Activated CD8-positive, alpha-beta memory T cell treated with anti-CD3 and anti-CD28 coated beads, Interleukin-2, amount 50 U/mL, for 48 hours (primary cell): ENCODE measurements at places on chromosomes 4 and X.

DNA sequence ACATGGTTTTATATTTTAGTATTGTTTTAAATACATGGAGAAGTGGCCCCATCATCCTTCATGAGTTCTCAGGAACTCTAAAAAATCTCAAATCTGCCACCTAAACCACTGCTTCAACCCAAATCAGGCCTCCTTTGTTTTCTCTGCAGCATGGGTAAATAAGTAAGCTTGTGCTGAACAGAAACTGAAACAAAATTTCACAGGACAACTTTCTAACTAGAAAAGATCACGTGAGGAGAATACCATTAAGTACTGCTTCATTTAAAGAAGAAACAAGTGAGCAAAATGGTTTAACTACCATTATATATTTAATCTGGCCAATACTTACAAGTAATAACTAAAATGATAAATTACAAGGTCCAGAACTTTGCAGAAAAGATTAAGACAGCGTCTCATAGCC, 2.5 kb downstream of the ARAP2 start:
- no peak for DNase-seq

DNA sequence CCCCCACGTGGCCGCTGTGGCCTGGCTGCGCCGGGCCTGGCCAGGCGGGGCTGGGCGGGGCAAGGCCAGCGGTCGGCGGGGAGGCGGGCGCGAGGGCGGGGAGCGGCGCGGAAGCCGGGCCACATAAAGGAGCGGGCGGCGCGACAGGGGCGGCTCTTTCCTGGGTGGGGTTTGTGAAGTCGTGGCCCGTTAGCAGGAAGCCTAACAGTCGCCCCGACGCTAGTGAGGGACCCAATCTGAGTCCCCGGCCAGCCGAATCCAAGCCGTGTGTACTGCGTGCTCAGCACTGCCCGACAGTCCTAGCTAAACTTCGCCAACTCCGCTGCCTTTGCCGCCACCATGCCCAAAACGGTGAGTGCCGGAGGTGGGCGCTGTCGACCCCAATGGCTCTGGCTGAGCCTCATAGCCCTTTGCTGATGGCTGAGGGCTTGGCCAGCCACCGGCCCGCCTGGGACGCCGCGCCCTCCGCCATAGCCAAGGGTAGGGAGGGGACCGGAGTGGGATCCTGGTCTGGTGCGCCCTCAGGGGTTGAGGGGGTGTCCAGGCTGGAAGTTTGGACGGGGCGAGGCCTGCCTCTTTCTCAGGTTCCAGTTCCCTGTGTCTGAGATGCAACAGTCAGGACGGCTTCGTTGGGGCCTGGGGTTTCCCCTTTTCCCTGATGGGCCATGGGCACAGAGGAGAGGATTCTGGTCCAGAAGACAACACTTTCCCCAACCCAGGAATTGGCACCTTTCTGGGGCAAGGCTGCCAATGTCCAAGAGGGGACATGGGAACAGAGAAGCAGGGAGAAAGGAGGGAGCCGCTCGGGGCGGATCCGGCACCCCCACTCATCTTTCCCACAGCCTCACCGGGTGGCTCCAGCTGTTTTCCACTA, at the start of gene MSN:
Gene MSN (plus strand): TSS at position 152 of the 874 bp plus-strand sequence. CDS start 188 bp downstream, at position 340.
- DNase-seq: peak; percentile 85

GRCh38 chr4:121050300-121050699, 22.0 kb downstream of the NDNF start:
- DNase-seq: no peak

DNA sequence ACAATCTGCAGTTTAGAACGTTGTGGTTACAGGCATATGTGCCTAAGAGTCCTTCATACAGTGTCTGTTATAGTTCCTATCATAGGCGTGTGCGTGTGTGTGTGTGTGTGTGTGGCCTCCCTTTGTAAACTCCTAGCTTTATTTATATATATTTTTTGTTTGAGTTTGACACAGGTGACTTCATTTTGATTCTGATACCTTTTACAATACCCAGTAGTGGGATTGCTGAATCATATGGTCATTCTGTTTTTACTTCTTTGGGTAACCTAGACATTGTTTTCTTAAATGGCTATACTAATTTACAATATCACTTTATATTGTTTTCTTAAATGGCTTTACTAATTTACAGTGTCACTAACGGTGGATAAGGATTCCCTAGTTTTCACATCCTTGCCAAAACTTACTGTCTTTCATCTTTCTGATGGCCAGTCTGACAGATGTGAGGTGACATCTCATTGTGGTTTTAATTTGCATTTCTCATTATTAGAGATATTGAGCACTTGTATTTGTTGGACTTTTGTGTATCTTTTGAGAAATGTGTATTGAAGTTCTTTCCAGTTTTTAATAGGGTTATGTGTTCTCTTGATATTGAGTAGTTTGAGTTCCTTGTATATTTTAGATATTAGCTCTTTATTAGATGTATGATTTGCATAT, 211.1 kb upstream of the NUDT6 start:
- DNase-seq: no peak

DNA sequence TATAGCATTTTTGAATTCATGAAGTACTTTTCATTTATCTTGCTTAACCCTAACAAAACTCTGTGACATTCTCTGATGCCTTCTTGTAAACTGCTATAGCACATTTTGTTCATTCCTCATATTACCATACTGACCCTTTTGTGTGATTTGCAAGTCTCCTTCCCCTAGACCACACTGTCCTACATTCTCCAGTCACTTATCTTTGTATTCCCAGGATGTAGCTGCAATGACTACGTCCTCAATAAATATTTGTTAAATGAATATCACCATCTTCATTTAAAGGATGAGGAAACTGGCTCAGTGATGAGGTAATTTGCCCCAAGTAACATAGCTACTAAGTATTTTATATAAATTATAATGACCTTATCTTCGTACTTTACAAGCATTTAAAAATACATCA, 11.9 kb downstream of the HUWE1 start:
- DNase-seq: no peak

DNA sequence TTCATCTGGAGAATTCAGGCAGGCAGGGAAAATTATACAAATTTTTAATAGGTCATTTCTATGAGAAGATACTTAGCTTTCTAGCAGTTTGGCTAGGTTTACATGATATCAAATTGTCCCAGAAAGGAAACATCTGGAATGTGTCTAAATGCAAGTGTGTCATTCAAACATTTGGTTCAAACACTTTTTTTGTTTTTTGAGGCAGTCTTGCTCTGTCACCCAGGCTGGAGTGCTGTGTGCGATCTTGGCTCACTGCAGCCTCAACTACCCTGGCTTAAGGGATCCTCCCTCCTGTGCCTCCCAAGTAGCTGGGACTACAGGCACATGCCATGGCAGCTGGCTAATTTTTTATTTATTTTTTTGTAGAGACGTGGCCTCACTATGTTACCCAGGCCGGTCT, 31.6 kb downstream of the SPARCL1 start:
- no peak for DNase-seq

GRCh38 chr4:180101348-180102083, 2141.7 kb upstream of the TENM3 start:
- DNase-seq: no peak

GRCh38 chrX:63128509-63128908, 222.6 kb downstream of the SPIN4 start:
- peak; percentile 43 for DNase-seq

DNA sequence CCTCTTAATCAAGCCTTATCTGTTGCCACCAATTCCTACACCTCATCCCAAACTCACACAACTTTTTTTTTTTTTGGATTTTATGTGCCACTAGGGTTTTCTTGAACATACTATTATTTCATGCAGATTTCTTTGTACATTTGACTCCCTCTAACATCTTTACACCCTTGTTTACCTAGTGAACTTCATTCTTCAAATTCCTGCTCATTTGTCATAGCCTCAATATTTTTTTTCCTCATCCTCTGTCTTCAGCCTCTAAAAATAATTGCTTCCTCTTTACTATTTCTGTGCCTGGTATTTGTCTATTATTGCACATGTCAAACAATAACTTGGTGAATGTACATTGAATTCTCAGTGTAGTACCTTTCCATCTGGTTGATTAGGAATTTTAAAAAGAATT, 22.0 kb downstream of the NBDY start:
- no peak for DNase-seq

GRCh38 chr4:53128706-53129357, 237.0 kb downstream of the SCFD2 start:
- no peak for DNase-seq

- no peak for DNase-seq
Measured at GRCh38 chr4:183888564-183888963, 16.5 kb upstream of the STOX2 start.

- DNase-seq: no peak
Measured at GRCh38 chr4:135732448-135732847, 1530.9 kb upstream of the PABPC4L start.

DNA sequence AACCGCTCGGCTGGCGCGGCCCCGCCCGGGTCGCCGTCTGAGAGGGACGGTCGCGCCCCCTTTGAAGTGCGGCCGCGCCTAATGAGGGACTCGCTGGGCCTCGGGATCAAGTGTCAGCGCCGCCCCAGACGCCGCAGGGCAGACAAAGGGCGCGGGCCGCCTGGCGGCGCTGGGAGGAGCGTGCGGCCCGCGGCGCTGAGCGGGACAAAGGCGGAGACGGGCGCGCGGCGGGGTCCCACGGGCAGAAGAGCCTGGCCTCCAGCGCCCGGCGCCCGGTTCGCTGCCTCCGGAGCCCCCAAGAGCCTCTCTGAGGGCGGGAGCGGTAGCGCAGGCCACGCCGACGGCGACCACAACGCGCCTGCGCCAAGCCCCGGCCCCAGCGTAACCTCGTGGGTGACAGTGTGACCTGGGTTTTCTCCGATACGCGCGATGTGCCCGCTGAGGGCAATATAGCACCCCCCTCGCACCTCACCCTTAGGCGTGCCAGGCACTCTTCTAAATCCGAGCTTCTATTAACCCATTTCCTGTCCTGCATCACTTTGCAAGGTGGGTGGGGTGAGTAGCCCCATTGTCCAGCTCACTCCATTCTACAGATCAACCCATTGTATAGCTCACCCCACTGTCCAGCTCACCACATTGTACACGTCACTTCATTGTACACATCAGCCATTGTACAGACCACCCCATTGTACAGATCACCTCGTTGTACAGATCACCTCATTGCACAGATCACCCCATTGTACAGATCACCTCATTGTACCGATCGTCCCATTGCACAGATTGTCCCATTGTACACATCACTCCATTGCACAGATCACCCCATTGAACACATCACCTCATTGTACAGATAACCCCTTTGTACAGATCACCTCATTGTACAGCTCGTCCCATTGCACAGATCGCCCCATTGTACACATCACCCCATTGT, 33.7 kb upstream of the STX18 start:
- peak; percentile 81 for DNase-seq

GRCh38 chr4:83113429-83113786, 1.1 kb downstream of the PLAC8 start:
- no peak for DNase-seq

GRCh38 chr4:69360271-69360670, 80.0 kb downstream of the UGT2B28 start:
- no peak for DNase-seq

DNA sequence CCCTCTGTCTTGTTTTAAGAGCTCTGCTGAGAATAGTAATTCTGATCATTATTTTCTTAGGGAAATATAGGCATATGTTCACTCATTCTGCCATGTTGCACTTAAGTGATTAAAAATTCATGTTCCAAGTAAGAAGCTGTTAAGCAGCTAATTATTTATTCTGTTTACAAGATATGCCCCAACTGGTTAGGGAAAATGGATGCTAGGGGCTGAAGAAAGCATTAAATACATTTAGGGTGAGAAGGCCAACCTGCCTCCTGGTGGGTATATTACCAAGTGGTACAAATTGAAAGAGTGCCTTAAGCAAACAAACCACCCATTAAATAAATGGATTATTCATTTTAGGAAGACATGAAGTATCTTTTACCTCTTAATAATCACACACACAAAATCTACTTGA, 392.6 kb upstream of the EPHA5 start:
- no peak for DNase-seq

DNA sequence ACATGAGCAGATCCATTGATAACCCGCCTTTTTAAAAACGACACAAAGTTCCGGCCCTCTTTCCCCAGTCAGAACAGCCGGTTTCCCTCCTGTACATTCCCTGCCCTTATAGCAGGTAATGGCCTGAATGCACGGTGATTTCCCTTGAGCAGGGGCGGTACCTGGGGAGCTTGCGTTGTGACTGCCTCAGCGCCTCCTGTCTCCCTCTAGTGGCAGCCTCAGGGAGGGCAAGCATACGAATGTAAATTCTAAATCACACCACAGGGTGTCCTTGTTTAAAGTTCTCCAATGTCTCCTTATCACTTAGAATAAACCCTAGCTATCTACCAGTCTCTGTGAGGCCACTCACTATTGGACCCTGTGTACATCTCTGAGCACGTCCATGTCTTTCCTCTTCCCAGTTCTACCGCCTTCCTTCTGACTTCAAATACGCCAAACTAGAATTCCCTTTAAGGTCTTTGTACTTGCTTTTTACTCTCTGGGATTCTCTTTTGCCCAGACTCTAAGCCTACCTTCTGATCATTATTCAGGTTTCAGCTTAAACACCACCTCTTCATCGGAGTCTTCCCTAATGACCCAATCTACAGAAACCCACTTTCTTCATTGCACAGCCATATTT, 18.4 kb upstream of the LDB2 start:
- DNase-seq: peak; percentile 86

GRCh38 chr4:170247596-170247995, 157.8 kb upstream of the AADAT start:
- no peak for DNase-seq

- DNase-seq: no peak
Measured at GRCh38 chrX:67692246-67692645, 148.4 kb downstream of the AR start.

DNA sequence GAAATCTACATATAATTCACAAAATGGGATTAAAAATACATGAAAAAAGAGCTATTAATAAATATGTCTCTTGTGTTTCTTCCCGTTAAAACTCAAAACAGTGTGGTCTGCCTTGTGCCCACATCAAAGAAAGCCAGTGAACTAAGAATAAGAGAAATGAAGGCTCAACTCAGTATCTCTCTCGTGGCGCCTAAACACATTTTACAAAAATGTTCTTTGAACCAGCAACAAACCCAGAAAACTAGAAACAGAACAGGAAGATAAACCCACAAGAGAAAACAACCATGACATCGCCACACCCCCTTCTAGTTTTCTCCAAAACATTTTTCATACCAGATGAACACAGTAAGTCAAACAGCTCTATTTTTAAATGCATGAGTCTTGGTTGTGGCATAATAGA, 130.1 kb downstream of the DCHS2 start:
- DNase-seq: no peak

- no peak for DNase-seq
Measured at GRCh38 chr4:100557306-100557705, 39.5 kb upstream of the EMCN start.
